ENCODE measurements at places on chromosomes 12 and 14.

- DNase-seq = no peak
Observed at GRCh38 chr14:70670992-70671651, 29.4 kb downstream of the TTC9 start.

DNA sequence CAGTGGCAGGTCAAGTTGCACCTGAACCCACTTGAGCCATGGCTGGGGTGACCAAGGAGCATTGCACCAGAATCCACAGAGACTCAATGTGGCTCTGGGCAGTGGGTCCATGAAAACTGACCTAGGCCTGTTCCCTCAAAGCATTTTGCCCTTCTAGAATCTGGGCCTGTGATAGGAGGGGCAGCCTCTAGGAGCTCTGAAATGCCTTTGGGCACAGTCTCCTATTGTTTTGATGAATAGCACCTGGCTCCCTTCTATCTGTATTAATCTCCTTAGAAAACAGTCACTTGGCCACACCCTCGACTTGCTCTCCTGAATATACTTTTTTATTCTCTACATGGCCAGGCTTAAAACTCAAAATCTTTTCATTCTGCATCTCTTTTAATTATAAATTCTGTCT is 14.1 kb upstream of the KRAS start:
- no peak for DNase-seq

GRCh38 chr14:85358136-85358785 is 171.7 kb upstream of the FLRT2 start:
- DNase-seq = no peak

DNA sequence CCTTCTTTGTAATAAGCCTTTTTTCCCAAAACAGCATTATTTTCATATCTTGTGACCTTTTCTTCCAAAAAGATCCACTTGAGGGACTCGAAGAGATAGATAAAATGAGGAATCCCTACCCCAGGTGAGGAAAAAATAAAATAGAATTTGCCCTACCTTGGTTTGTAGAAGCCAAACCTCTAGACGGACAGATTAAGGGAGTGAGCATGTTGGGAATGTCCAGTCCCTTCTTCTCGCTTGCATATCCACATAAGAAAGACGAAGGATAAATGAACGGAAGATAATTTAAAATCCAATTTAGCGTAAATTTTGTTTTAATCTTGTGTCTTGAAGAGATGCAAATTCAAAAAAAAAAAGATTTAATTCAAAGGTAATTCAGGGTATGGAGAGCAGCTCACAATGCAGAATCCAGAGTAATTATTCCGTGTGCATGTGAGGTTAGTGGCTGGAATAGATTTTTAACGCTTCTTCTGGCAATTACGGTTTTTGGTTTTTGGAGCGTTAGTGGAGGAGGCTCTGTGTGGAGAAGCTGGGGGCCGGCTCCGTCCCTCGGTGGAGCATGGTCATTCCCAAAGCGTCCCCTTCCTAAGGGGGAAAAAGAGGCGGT is 1.5 kb downstream of the GRIN2B start:
- DNase-seq = no peak

- no peak for DNase-seq
Observed at GRCh38 chr12:48881686-48882314, 16.1 kb upstream of the RND1 start.

- DNase-seq = no peak
Observed at GRCh38 chr14:73829526-73830431, 21.9 kb upstream of the PTGR2 start.

- peak; percentile 72 for DNase-seq
Observed at GRCh38 chr14:106790189-106791036, 1264.0 kb downstream of the TMEM121 start.

- no peak for DNase-seq
Observed at GRCh38 chr14:78836777-78837176, 666.6 kb downstream of the NRXN3 start.

DNA sequence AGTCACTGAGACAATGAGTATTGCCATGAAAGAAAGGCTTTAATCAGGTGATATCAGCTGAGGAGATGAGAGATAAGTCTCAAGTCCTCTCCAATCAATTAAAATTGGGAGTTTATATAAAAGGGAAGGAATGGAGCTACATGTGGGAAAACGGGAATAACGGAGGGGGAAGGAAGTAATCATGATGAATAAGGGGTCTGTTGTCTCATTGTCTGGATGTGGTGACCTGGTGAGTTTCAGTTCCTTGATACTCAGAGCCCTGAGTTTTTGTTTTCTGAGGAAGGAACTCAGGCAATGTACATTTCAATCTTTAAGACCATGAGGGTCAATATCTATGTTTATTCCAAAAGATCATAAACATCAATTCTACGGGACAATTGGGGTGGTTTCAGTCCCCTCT is 198.8 kb downstream of the KITLG start:
- DNase-seq = no peak

Measured in left lobe of liver (tissue), 2 donors.